ENCODE measurements at places on chromosomes 3 and 15.

- DNase-seq = no peak
Measured at GRCh38 chr15:88716543-88717381, 77.9 kb downstream of the ISG20 start.

GRCh38 chr3:99502871-99503270 is 135.5 kb upstream of the COL8A1 start:
- DNase-seq = peak; percentile 23

- peak; percentile 8 for DNase-seq
Measured at GRCh38 chr3:193640728-193641439, 47.9 kb downstream of the OPA1 start.

DNA sequence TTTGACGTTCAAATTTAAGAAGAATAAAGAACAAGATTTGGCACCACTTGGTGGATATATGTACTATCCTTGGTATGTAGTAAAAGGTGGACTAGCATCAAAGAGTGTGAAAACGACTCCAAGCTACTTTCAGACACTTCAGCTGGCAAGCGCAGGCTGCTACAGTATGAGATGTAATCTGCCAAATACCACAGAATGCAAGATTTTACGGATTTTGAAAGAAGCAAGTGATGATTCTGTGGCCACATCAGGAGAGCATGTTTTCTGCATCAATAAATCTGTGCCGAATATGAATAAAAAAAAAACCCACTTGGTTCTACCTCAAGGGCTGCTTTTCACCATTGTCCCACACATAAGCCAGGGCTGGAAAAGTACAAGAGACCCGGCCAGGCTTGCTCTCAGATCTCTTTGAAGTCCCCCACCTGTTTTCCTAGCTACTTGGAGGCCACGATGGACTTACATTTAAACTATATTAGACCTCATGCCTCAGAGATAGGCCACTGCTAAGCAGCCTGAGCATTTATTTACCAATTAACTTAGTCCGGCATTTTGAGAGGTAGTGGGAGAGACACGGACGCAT is 37.4 kb downstream of the MYO1E start:
- no peak for DNase-seq

GRCh38 chr3:52053307-52054304 is 2.8 kb downstream of the DUSP7 start:
- DNase-seq = no peak

GRCh38 chr15:70833861-70834765 is 19.8 kb downstream of the LARP6 start:
- peak; percentile 88 for DNase-seq

DNA sequence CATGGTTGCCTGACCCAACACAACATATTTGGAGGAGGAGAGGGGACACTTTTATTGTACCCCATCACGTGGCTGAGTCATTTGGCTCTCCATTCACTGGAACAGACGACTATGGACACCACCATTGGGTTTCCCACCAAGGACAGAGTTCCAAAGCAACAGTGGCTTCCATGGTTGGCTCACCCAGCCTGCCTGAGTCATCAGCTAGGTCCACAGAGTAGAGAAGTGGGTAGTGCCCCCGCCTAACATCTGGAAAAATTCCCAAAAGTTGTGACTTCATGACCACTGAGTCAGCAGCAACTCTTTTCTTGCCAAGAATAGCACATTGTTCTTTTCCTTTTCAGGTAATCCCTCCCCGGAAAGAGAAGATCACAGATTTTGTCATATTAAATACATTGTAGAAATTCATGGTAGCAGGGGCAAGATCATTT is 3.0 kb upstream of the PPP1R2 start:
- peak; percentile 84 for DNase-seq

DNA sequence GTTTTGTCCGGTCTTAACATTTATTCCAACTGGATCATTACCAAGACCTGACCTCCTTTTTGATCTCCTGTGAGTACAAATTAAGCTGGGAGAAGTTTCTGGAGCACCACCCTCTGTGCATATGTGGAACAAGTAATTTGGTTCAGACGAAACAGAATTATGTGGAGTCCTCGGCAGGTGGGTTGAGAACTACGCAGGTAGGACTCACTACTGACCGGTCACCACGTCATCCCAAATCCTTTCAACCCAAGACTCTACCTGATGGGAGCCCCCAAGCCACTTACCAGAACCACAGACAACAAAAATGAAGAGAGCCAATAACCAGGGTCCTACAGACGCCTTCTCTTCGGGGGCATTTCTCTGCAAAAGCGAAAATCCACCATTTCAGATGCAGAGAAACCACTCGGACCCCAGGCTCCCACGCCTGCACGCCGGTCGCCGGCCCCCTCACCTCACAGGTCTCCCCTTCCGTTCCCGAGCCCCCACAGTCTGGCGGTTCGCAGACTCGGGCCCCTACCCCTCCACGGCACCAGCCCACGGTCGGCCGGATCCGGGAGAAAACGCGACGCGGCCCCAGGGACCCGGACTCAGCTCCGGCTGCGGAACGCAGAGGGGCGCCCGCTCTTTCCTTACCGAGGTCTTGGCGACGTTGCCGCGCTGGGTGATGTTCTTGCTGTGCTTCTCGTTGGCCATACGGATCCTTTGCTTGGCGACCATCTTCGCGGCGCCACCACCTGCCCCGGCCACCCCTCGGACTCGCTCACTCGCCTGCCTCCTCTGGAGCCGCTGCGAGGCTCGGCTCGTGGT is 674 bp downstream of the SERP1 start:
- DNase-seq = peak; percentile 15

DNA sequence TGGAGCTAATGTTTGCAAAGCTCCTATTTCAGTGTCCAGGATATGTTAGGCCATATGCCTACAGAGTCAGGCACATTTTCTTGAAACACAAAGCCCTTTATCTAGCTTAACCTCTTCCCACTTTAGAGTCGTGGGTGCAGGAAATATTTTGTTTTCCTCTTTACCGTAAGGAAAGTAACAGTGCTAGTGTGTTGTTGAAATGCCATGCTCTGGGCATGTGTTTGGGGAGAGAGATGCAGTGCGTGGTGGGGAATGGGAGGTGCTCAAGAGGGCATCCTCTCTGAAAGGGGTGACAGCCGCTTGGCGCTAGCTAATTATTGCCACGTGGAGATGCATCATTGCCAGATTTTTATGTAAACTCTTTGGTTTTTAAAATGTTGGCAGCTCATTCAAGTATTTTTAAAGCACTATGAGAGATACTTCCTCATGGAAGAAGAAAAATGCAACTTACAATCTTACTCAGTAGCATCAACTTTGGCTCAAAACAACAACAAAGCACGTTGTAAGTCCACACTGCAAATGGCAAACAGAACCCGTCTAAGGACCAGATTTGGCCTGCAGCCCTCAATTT is 152.6 kb downstream of the LPP start:
- DNase-seq = no peak

- no peak for DNase-seq
Measured at GRCh38 chr3:41405466-41405865, 206.2 kb downstream of the CTNNB1 start.

GRCh38 chr3:175741951-175742350 is 882.8 kb downstream of the NAALADL2 start:
- no peak for DNase-seq

- DNase-seq = no peak
Measured at GRCh38 chr3:127959041-127959440, 44.0 kb downstream of the KBTBD12 start.

DNA sequence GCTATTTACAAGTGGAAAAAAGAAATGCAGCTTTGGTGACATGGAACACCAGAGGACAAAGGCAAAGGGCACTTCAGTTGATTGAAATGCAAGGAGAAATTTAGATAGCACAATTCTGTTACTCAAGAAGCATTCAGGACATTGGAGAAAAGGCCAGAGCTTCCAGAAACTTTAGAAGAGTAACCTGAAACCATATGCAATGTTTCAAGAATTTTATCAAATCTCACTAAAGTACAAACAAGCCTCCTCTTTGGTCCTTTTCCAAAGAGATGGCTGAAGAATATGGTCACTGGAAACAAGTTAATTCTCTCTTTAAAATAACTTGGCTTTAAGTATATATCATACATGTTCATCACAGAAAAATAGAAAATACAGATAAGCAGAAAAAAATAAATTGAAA is 14.6 kb upstream of the LMOD3 start:
- DNase-seq = no peak

GRCh38 chr15:70151462-70151861 is 53.7 kb upstream of the TLE3 start:
- DNase-seq = no peak

DNA sequence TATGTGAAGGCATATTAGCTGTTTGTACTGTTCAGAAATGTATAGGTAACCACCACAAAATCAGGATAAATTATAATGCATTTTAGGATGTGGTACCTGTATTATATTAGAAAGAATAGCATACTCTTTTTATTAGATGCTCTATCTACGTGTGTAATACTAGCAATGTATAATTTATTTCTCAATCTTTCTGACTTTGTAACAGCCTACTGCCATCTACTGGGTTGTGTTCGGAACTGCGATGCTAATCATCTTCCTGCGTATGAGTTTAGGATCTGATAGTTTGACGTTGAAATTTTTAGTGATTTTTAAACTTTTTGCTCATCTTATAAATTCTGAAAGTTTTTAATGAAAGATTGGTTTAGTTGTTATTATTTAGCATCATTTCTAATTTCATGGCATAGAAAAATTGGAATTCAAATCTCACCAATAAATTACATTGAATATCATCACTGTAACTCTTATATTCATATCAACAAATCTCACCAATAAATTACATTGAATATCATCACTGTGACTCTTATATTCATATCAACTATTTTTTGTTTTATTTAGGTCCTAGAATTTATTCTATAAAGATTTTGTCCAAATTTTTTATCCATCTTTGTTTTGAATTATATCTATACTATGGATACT is 322.7 kb upstream of the ZNF717 start:
- DNase-seq = peak; percentile 38

- no peak for DNase-seq
Measured at GRCh38 chr3:122299872-122300460, 25.1 kb upstream of the CSTA start.

- no peak for DNase-seq
Measured at GRCh38 chr15:89893027-89893426, 767 bp downstream of the AP3S2 start.

GRCh38 chr15:97993310-97993738 is 32.8 kb downstream of the ARRDC4 start:
- peak; percentile 29 for DNase-seq

DNA sequence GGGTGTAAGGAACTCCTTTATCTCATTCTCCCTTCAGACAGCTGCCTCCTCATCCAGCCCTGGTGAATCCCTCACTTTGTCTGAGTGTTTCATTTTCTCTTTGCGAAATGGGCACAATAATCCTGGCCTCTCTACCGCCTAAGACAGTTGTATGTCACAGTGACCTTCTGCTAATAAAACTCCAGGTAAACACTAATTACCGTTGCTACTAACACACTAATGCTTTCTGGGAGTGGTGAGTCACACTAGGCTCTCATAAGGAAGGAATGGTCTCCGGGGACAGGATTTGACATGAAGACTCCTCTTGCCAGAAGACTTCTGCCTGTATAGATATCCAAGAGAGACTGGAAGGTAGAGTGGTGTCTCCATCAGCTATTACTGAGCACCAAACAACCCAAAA is 71.7 kb upstream of the SNRK start:
- no peak for DNase-seq

GRCh38 chr3:8848696-8849131 is 79.3 kb upstream of the OXTR start:
- peak; percentile 83 for DNase-seq

DNA sequence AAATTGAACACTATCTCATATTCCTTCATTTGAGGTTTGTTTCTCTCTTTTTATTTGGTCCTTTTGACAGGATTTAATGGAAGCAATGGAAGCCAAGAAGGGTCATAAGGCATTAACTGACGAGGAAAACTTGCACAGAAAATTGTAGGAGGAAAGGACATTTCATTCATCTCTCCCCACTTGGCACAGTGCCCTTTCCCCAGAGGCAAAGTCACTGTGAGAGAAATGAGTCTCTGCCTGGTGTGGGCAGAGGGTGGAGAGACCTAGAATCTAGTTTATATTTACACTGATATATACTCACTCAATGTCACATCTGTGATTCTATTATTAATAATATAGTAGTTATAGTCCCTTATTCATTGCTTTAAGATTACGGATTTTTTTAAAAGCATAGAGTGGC is 324.6 kb upstream of the IL12A start:
- DNase-seq = no peak

DNA sequence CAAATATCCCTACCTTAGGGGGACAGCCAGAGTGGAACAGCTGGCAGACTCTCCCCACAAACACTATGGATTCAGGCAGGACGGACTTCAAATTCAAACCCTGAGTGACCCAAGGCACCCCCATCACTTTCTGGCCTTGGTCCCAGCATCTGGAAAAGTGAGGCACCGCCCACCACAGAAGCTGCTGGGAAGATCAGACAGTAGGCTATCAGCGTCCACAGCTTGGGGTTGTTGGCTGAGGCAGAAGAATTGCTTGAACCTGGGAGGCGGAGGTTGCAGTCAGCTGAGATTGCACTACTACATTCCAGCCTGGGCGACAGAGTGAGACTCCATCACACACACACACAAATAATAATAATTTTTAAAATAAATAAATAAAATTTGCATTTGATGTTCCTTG is 8.5 kb downstream of the PFKFB4 start:
- no peak for DNase-seq

- DNase-seq = peak; percentile 14
Measured at GRCh38 chr15:89457086-89457485, 39.3 kb downstream of the RHCG start.

DNA sequence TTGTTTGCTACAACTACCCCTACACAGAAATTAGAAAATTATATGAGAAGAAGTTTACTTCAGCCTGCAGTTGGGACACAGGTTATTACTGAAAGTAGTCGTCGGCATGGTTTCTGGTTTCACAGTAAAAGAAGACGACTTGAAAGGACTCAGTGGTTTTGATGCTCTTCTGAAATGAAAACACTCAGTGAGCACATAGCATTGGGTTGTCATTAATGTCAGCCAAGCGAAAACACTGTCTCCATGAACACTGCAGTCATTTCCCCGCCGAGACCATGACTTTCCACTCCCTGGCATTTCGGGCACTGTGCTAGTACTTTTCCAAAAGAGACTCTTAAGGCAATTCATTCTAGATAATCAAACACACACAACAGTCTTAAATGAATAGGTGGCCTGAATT is 69.2 kb upstream of the ICE2 start:
- no peak for DNase-seq

- DNase-seq = no peak
Measured at GRCh38 chr15:75725006-75725718, 12.5 kb upstream of the CSPG4 start.

- DNase-seq = no peak
Measured at GRCh38 chr3:98763819-98764418, 779 bp downstream of the ST3GAL6 start.

GRCh38 chr3:8980756-8981257 is 17.5 kb upstream of the RAD18 start:
- DNase-seq = no peak

GRCh38 chr3:118973050-118973449 is 61.6 kb downstream of the IGSF11 start:
- no peak for DNase-seq

- DNase-seq = no peak
Measured at GRCh38 chr3:100562224-100562857, 47.1 kb upstream of the ADGRG7 start.
